Activated CD4-positive, CD25-positive, alpha-beta regulatory T cell treated with anti-CD3 and anti-CD28 coated beads, Interleukin-2, amount 50 U/mL, for 16 hours (primary cell): ENCODE measurements at places on chromosomes 16 and 17.

- DNase-seq = no peak
Observed at GRCh38 chr17:13741744-13742143, 140.0 kb upstream of the HS3ST3A1 start.

DNA sequence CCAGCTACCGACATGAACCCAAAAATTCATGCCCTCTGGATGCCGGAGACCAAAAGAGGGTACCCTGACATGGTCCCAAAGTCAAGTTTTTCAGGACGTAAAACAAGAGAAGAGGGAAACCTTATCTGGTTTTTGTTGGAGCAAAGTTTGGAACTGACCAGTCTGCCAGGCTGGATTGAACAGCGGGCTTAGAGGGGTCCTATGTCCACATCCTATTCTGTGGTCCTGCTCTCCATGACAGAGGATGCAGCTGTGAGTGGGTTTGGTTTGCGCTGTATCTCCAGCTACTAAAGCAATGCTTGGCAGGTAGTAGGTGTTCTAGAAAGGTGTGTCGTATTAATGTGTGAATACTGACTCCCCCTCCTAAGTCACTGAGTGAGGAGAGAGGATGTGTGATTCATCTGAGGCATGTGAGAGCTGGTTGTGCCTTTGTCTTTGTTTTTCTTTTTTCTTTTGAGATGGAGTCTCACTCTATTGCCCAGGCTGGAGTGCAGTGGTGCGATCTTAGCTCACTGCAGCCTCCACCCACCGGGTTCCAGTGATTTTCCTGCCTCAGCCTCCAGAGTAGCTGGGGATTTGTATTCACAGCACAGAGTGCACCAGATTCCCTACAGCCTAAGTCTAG, 31.0 kb downstream of the PMM2 start:
- no peak for DNase-seq

DNA sequence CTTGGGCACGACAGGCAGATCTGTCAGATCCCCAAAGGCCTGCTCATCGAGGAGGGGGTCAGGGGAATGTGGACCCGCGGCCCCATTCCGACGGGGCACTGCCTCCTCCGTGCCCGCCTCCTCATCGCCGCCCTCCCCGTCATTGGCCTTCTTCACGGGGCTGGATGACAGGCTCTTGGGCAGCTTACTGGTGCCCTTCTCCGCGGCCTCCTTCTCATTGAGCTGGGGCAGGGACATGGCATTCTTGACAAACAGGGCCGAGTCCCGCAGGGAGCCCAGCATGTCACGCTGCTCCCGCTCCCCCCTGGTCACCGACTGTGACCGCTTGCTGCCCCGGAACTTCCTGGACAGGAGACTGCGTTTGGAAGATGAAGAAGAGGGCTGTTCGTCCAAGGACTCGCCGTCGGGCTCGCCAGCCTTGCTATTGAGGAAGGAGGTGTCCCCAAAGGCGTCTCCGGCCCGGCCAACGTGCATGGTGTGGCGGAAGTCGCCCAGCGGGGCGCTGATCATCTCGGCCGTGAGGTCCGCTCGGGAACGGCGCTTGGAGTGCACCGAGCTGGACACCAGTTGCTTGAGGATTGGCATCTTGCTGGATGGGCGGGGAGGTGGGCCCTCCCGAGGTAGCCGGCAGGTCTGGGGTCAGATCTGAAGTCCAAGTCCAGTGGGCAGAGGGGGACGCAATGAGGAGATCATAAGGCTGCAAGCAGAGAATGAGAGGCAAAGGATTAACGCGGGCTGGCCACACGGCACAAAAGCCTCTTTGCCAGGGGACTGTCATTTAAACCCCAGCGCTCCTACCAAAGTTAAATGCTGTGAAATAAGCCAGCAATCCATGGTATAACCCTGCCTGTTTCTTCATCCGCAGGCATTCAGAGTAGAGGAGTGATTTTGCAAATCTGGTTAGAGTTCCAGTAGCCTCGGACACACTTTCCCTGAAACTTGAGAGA, 24.5 kb upstream of the CPSF4L start:
- no peak for DNase-seq

DNA sequence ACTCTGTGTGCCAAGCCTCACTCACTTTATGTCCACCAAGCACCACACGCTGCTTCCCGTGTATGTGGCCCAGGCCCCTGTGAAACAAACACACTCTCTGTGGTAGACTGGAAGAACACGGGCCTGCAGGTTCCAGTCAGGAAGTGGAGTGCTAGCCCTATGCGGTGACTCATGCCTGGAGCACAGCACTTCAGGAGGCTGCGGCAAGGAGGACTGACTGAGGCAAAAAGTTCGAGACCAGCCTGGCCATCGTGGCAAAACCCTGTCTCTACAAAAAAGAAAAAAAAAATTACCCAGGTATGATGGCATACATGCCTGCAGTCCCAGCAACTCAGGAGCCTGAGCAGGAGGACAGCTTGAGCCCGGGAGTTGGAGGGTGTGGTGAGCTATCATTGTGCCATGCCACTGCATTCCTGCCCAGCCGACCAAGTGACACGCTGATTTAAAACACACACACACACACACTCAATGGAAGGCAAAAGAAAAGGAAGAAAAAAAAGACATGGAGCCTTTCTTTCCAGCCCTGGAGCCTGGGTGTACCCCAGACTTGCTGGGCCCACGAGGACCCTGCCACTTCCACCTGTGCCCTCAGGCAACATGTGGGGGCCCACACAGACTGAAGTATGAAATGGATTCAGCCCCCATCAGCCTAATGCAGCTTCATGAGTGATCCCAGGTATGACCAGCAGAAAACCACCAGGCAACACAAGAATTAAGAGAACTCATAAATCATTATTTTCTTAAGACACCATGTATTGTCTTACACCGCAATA, 126.6 kb downstream of the ANKRD11 start:
- no peak for DNase-seq

DNA sequence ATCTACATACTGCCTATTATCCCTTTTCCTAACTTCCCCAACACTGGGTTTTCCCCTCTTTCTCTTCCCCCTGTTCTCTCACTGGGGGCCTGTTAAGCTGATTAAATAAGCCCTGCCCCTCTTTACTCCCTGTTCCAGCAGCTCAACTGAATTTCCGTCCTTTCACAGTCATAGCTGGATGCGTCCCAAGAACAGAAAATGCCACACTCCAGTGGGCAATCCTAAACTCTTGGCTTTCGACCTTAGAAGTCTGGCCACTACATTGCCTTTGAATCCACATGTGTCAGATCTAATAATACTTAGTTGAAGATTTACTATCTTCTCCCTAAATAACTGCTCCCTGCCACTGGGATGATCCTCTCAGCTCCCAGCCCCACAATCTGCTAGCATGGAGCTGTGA, 34.5 kb downstream of the KCNJ16 start:
- DNase-seq = no peak

DNA sequence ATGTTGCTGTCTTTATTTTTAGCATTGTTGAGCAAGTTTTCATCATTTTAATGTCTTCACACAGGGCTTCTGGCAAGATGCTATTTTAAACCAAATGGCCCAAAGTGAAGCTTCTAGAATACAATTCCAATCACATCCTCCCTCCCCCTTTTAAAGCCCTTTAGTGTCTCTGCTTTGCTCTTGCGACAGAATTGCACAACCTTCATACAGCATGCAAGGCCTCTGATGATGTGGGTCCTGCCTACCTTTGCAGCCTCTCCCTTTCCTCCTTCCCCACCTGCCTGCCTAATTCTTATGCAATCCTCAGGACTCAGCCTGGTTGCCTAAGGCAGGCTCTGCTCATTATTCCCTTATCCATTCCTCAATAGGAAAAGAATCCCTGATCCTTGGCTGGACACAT, 381.7 kb downstream of the SLC39A11 start:
- no peak for DNase-seq

- no peak for DNase-seq
Observed at GRCh38 chr17:28957992-28958355, 6.7 kb upstream of the PHF12 start.

GRCh38 chr16:78684030-78684611, 584.7 kb downstream of the WWOX start:
- no peak for DNase-seq

DNA sequence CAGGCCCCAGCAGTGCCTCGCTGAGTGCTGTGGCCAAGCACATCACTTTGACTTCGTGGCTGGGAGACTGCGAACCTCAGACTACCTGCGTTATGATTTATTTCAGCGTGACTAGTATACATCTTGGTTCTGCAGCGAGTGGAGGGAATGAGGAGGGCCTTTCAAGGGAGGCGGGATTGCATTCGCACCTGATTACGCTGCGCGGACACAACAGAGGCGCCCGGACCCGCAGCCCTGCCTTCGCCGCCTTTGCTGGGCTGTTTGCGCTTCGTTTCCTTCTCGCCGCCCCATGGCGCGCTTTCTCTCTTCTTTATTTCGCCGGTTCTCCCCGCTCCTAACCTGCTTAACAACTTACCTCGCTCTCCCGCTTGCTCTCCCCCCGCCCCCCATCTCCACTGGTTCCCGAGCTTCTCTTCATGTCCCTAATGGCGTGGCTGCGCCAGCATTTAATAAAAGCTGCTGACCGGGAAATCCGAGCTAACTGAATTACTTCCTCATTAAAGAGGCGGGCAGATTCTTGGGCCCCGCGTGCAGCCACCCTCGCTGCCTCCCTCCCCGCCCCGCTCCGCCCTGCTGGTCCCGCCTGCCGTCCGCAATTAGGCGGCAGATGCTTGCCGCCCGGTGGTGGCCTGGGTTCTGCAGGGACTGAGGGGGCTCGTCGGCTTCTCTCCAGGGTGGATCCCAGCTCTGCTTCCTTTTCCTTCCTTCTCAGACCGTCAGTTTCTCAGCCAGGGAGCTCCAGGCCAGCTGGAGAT, 257.6 kb upstream of the SDK2 start:
- DNase-seq = no peak

DNA sequence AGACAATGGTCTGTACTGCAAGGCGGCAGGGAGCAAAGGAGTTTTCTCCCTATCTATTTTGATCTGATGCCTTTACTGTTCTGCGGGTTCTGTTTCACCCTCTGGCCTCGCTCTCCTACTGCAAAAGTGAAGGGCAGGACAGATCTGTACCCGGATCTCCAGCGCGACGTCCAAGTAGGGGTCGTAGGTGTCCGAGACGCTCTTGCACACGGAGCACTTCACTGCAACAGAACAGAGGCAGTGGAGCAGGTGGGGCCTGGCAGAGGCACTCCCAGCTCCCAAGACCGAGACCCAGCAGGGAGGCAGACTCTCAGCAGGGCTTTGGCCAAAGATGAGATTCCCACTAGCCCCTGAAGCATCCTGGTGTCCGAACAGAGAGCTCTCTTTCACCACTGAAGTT, 19.8 kb downstream of the USP36 start:
- no peak for DNase-seq

DNA sequence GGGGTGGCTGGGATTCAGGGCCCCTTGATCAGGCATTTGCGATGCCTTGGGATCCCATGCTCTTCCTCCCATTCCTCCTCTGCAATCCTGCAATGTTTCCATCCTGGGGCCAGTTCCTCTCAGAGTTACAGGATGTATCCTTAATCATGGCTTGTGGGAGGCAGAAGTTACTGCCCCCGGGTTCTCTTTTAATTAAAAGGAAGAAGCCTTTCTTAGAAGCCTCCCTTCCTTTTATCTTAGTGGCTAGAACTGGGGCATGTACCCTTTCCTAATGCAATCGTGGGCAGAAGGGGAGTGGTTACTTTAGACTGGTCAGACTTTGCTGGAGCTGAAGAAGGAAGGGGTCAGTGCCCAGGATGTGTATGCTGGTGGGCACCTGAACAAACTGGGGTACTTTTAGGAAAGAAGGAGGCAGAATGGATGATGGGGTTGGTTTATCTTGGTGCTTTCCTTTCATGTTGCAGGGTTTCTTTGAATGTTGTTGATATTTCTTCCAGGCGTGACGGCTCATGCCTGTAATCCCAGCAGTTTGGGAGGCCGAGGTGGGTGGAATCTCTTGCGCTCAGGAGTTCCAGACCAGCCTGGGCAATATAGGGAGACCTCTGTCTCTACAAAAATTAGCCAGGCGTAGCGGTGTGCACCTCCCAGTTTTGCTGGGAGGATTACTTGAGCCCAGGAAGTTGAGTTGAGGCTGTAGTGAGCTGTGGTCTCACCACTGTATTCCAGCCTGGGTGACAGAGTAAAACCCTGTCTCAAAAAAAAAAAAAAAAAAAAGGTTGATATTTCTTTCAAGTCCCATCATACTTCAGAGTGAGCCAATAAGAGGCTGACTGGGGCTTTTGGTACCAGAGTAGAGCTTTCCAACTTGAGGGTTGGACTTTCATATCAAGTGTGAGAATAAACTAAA, 13.2 kb upstream of the SPN start:
- no peak for DNase-seq

DNA sequence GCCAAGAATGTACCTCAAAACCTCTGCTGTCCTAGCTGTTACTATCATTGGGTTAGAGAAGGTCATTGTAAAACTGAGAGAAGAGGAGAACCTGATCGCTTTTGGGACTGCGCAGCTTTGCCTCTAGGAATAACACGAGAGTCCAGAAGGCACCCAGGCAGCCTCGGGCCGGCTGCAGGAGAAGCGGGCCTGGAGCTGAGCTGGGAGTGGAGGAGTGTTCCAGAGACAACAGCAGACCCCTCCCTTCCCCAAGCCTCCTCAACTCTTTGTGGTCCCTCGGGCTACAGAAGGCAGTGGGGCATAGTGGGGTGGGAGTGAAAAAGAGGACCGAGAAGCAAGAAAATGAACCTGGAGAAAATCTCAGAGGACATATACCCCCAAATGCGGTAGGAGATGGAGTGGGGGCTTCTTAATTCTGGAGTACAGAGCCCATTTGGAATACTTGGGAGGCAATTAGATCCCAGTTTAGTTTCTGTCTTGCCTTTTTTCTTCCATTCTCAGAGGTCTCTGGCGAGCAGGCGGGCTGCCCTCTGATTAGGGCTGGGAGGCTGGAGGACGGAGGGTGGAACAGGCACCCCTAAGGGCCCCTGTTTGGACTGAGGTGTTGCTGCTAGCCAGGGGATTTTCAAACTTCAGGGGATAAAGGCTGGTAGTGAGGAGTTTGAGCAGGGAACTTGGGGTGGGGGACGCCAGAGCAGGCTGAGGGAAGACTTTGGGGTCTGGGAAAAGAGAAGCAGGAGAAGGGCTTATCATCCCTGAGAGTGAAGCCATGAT, 13.3 kb upstream of the HOXB2 start:
- no peak for DNase-seq

DNA sequence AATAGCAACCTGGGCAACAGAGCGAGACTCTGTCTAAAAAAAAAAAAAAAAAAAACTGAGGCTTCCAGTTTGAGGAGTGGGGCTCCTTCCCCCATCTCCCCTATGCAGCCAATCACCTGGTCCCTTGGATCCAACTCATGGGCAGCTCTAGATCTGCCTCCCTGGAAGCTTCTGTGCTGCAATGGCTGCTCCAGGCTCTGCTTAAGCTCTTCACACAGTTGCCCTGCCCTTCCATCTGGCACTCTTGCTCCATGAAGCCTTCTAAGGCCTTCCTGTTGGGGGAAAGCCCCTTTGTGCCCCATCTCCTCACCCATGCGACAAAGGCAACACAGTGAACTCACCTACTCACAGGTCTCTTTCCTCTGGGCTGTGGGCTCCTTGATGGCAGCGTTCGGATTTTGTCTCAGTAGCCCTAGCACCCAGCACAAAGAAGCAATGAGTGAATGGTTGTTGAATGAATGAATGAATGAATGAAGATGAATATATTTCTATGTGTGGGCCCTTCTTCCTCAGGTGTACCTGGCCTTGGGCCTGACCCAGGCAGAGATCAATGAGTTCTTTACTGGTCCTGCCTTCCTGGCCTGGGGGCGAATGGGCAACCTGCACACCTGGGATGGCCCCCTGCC, 1.9 kb downstream of the NAGLU start:
- no peak for DNase-seq

- DNase-seq = no peak
Observed at GRCh38 chr17:32161029-32161428, 18.7 kb downstream of the RHOT1 start.
